ENCODE measurements at places on chromosomes 1 and 21. TPM values are rescaled to one million over a fixed set of nuclear protein-coding genes. Genes with fewer than 3 reads are reported as not detected.

The CYP2J2 gene
- not detected for total RNA-seq

The MROH9 gene
- not detected for total RNA-seq

The ADGRL2 gene
- total RNA-seq, result 43.4 TPM

The OR2T29 gene
- total RNA-seq, result not detected

The TTC3 gene
- 244 TPM for total RNA-seq

The SLC6A17 gene
- total RNA-seq, result 2.4 TPM

The RGS8 gene
- not detected for total RNA-seq

The IL20 gene
- not detected for total RNA-seq

The FAM167B gene
- total RNA-seq, result 4.2 TPM

The ACOT11 gene
- total RNA-seq, result 4.8 TPM

The CACHD1 gene
- 5.6 TPM for total RNA-seq

DNA sequence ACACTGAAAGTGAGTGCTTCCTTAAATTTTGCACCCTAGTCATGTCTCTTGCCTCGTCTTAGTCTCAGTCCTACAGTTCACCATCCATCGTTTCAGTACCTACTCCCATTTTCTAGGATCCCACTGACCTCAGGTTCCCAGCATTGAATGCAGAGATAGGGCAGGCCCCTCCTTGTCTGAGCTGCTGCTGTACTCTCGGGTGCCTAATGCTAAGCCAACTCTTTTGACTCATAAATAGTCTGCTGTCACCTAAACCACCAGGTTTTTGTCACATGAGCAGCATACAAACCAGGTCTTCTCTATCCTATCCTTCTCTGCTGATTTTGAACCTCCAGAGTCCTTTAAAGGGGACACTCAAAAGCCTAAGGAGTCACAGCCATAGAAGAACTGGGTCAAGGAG lies 3.0 kb downstream of the ARHGAP30 start:
- no peak overlapping the region for H3K4me3 ChIP-seq
- DNase-seq, result no peak
- H3K27ac ChIP-seq, result no peak overlapping the region
- no peaks in the 10 kb centered on the region for H3K4me1 ChIP-seq
- no peaks in the 10 kb centered on the region for H3K36me3 ChIP-seq

DNA sequence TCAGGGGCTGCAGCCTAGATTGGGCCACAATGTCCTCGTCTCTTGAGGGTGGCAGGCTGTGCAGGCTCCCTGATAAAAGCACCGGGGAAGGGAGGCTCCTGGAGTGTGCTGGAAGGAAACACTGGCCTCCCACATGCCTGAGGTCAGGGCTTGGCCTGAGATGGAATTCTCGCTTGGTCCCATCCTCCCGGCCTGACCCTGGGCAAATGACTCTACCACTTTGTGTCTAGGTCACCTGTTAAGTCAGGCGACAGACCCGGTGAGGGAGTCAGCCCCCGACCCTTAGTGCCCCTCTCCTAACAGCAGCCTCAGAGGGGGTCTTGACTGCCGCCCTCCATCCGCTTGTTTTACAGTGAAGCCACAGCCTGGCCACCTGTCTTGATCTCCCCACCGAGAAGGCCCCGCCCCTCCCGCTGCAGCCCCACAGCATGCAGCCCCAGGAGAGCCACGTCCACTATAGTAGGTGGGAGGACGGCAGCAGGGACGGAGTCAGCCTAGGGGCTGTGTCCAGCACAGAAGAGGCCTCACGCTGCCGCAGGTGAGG lies 2.5 kb downstream of the SMIM1 start:
- H3K36me3 ChIP-seq, result 0 out of 2 replicates have a peak, but pooled peaks cover 3% of the 10 kb centered on the region
- H3K4me1 ChIP-seq, result no peaks in the 10 kb centered on the region
- DNase-seq, result peak; percentile 24
- no peak overlapping the region for H3K27ac ChIP-seq
- no peak overlapping the region for H3K4me3 ChIP-seq

DNA sequence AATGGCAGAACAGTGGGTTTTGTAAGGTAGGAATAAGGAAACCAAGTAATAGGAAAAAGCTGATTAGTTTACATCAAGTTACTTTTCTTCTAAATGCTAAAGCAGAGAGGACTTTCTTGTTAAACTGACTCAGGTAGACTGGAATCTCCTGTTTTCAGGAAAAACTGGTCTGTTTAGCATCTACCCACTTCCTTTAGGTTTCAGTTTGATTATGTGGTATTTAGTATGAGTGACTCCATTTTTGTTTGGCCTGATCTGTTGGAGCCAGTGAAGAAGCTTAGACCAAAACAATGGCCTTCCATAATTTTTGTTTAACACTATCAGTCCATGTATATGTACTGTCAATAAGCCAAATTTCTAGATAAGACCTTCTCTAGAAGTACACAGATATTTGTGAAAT lies 88.4 kb downstream of the EPB41 start:
- DNase-seq, result no peak
- no peaks in the 10 kb centered on the region for H3K27me3 ChIP-seq
- no peak overlapping the region for H3K4me3 ChIP-seq
- no peaks in the 10 kb centered on the region for H3K36me3 ChIP-seq

DNA sequence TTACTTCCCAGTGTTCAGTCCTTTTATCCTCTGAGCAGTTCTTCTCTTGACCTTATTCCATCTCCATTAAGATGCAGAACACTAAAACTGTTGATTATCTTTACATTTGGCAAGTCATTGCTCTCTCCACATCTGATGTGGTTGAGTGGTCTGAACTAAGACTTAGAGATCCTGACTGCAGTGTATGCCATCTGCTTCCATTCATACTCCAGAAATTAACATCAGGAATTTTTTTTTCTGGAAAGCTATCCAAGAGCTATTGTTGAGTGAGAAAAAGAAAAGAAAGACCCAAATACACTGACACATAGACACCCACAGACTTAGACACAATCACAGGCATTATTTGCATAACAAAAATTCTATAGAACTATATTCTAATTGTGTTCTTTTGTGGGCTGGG lies 3.7 kb upstream of the TRIM62 start:
- peaks cover 5% of the 10 kb centered on the region for H3K4me1 ChIP-seq
- peaks cover 15% of the 10 kb centered on the region for H3K27me3 ChIP-seq
- no peak overlapping the region for H3K27ac ChIP-seq
- no peaks in the 10 kb centered on the region for H3K36me3 ChIP-seq
- no peak for DNase-seq

- no peak overlapping the region for H3K4me3 ChIP-seq
- H3K27me3 ChIP-seq, result 0 out of 2 replicates have a peak, but pooled peaks cover 7% of the 10 kb centered on the region
- no peaks in the 10 kb centered on the region for H3K36me3 ChIP-seq
- peak; percentile 50 for DNase-seq
- no peak overlapping the region for H3K27ac ChIP-seq
Measured at GRCh38 chr1:90386899-90387720, 330.0 kb downstream of the BARHL2 start.

DNA sequence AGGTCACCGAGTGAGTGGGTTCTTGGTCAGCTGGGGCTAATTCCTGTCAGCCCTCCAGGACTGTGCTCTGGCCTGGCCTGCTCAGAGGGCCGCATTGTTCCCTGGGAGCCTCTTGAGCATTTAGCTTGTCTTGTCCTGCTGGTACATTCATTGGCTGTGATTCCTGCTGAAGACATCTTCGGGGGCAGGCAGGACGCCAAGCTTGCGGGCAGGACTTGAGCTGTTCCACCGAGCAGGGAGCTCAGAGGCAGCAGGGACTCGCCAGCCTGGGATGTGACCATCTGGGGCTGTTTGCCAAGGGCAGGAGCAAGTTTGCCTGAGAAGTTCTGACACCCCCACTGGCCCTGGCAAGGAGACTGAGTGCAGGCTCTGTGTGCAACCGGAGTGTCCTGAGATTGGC lies 7.0 kb upstream of the SLC26A9 start:
- no peaks in the 10 kb centered on the region for H3K36me3 ChIP-seq
- H3K4me1 ChIP-seq, result peaks cover 28% of the 10 kb centered on the region
- peak; percentile 96 for DNase-seq
- peak overlapping the region; percentile 75 for H3K27ac ChIP-seq
- peaks cover 12% of the 10 kb centered on the region for H3K27me3 ChIP-seq
- no peak overlapping the region for H3K4me3 ChIP-seq

- DNase-seq, result no peak
- no peaks in the 10 kb centered on the region for H3K4me1 ChIP-seq
- H3K27me3 ChIP-seq, result no peaks in the 10 kb centered on the region
- H3K36me3 ChIP-seq, result no peaks in the 10 kb centered on the region
- H3K4me3 ChIP-seq, result no peak overlapping the region
Measured at GRCh38 chr1:75559136-75559535, 51.8 kb downstream of the SLC44A5 start.

GRCh38 chr1:221715321-221716169 lies 26.3 kb downstream of the DUSP10 start:
- H3K27me3 ChIP-seq, result no peaks in the 10 kb centered on the region
- H3K36me3 ChIP-seq, result no peaks in the 10 kb centered on the region
- no peak overlapping the region for H3K4me3 ChIP-seq
- H3K27ac ChIP-seq, result no peak overlapping the region
- DNase-seq, result peak; percentile 35

GRCh38 chr1:178192686-178193085 lies 98.8 kb downstream of the RASAL2 start:
- H3K27ac ChIP-seq, result peak overlapping the region; percentile 43
- H3K36me3 ChIP-seq, result no peaks in the 10 kb centered on the region
- no peak overlapping the region for H3K4me3 ChIP-seq
- peaks cover 9% of the 10 kb centered on the region for H3K4me1 ChIP-seq

GRCh38 chr1:174923820-174924219 lies 75.9 kb upstream of the CACYBP start:
- H3K4me1 ChIP-seq, result no peaks in the 10 kb centered on the region
- no peaks in the 10 kb centered on the region for H3K27me3 ChIP-seq
- no peak overlapping the region for H3K27ac ChIP-seq
- DNase-seq, result no peak
- no peaks in the 10 kb centered on the region for H3K36me3 ChIP-seq

DNA sequence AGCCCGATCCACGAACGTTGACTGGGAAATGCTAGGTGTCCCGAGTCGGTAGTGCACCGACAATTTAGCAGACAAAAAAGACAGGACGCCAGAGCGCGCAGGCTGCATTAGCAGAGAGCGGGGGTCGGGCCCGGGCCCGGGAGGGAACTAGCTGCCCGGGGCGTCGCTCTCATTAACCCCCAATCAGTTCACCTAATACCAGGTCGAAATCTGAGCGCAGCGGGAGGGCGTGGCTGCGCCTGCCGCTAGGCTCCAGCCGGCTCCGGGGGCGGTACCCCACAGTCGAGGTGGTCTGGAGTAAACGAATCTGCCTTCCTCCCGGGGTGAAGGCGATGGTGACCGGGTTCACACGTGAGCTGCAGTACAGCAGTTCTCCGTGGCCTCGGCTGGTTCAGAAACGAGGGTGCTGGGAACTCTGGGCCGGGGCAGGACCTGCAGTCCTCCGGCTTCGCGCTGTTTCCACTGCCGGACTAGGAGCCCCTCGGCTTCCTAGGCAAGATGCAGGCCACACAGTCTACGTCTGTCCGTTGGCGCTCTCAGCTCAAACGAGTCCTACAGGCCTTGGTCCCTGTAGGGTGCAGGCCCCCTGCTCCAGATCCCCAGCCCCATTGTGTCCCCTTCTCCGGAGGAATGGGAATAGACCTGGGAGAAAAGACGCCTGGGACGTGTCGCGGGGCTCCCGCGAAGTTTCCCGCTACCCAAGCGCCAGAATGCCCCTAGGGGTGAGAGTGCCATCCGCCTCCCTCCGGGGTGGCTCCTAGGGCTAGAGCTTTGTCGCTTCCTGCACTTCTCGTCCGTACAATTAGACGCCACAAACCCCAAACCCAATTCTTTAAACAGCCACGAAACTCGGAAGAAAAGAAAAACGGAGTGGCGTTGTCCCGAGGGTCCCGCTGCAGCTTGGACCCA lies 2.0 kb downstream of the GFI1 start:
- H3K4me1 ChIP-seq, result peaks cover 9% of the 10 kb centered on the region
- peak; percentile 33 for DNase-seq
- H3K4me3 ChIP-seq, result peak overlapping the region; percentile 64
- no peak overlapping the region for H3K27ac ChIP-seq
- no peaks in the 10 kb centered on the region for H3K36me3 ChIP-seq

GRCh38 chr1:212125654-212126053 lies 90.1 kb downstream of the DTL start:
- H3K27ac ChIP-seq, result no peak overlapping the region
- no peaks in the 10 kb centered on the region for H3K27me3 ChIP-seq

GRCh38 chr1:195898924-195899323 lies 709.3 kb downstream of the KCNT2 start:
- DNase-seq, result no peak
- no peaks in the 10 kb centered on the region for H3K27me3 ChIP-seq
- H3K36me3 ChIP-seq, result no peaks in the 10 kb centered on the region
- no peaks in the 10 kb centered on the region for H3K4me1 ChIP-seq

All from GM23248 (cell line).